ENCODE measurements at places on chromosomes 2 and 18.
A peak's percentile ranks its signal among the peaks of the same experiment; 100 is the strongest.

DNA sequence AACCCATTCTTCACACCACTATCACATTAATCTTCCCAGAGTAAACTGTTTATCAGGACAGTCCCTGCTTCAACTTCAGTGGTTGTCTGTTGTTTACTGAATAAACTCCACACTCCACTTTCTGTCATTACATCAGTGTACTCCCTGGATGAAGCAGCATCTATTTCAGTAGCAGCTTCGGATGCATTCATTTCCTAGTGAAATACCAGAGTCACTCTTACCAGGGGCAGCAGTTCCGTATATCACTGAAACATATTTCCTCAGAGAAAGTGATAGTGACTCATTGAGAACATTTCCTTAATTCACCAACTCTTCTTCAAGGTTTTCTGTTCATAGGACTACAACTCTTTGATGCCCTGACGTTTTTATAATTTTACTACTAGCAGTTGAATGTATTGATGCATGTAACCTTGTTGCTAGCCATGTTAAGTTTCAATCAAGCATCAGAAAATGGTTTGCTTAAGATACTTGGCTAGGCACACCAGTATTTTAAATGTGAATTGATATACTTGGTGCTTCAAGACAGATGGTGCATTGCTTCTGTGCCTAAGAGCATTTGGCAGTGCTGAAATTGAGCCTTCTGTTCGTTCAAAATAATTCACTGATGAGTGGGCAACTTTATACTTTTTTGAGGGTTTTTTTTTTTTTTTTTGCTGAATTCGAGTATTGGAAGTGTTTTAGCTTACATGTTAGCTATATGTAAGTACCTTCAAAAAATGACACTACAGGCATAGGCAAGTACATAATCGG lies 92.3 kb downstream of the UBE2E3 start:
- peak; percentile 73 for DNase-seq

DNA sequence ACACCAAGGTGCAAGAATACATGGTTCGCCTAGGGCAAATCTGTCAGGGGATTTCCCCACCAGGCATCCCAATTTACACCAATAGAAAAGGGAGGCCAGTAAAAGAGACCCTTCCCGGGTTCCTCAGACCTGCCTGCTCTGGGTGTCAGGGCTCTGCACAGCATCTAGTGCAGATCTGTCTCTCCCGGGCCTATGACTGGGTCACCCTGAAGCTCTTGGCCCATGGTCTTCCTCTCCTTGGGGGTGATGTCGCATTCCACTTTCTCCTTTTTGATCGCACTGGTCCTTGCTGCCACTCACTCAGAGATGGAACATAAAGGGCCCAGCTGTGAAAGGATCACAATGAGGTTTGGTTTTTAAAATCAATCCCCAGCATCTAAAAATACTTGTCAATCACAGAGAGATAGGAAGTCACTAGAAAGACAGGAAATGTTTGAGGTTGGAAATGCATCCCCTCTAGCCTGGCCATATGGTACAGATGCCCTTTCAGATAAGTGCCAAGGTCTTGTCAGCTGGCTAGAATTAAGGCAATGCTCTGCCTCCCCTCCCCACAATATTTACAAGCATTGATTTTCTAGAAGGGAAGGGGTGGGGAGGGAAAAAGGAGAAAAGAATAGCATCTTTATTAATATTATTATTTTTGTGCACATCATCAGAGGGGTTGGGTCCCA lies 34.9 kb upstream of the AFTPH start:
- DNase-seq: no peak

DNA sequence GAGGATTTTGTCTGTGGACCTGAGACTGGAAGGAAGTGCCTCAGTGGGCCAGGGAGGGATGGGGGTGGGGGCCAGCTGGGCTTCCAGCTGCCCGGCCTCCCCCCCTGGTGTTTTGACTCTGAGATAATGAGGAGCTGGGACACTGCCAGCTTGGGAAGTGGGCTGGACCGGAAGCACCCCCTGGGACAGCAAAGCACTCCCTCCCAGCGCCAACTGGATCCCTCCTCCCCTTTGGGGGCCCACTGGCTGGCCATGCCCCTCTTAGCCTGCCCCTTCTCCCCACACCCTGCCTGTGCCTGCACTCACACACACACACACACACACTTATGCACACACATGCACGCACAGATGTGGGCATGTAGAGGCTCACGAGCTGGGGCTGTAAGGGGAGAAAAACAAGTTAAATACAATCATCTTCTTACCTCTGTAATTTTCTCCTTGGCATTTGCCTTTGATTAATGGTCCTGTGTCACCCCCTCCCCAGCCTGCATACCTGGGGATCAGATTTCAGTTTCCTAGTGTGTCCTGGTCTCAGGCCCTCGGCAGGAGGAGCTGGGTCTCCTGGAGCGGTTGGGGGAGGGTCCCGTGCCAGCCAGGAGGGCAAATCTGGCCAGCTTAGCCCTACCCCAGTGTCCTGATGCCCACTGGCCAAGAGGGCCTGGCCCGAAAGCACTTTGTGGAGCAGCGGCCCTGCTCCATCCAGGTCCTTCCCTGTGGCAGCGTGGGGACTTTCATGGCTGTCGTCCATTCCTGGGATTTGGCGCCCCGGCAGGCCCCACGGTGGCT lies 3.6 kb downstream of the ITM2C start:
- no peak for DNase-seq

GRCh38 chr2:239727182-239727775 lies 297.9 kb downstream of the NDUFA10 start:
- no peak for DNase-seq

GRCh38 chr2:216535454-216535995 lies 36.9 kb downstream of the RPL37A start:
- DNase-seq: peak; percentile 97

DNA sequence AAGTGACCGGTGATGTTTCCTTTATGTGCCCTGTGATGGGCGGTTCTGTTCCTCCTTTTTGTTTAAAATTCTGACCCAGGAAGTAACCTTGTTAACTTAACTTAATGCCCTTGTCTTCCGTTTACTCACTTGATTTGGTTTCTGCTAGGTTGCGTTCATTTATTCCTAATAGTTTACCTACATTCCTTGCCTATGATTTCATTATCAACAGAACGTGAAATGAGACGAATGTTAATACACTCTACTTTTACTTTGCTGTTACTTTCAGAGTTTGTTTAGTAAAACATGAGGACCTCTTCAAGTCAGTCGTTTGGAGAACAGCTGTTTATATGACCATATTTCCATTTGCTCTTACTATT lies 638 bp downstream of the CEP192 start:
- peak; percentile 43 for DNase-seq

GRCh38 chr2:98761267-98761781 lies 30.4 kb upstream of the MGAT4A start:
- no peak for DNase-seq

GRCh38 chr2:207558079-207558491 lies 28.3 kb downstream of the CREB1 start:
- DNase-seq: peak; percentile 91

DNA sequence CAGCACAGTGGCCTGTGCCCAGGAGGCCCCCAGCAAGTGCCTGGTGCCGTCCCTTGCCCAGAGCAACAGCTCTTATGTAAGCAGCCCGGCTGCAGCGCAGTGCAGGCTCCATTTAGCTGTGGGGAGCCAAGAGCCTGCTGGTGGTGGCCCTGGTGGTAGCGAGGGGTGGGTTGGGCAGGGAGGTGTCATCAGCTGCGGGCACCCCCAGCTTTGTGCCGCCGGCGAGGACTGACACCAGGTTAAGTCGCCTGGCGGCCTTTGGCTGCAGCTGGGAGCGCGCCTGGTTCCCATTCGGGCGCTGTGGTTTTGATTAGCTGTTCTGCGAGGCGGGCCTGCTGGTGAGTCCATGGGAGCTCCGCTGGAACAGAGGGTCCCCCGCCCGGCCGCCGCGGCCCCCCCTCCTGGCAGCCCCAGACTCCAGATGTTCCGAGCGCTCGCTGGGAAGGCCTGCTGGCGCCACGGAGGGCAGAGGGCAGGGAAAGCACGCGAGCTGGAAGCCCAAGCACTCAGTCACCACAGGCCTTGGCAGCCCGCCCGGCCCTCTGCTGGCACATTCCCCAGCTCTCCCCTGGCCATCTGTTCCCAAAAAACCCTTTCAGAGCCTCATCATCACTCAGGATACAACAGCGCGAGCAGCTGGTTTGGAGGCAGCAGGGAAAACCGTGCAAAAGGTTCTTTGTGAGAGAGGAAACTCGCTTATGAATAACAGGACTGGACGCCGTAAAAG lies 18.4 kb downstream of the ATOH8 start:
- DNase-seq: peak; percentile 99

GRCh38 chr2:127859712-127860085 lies 1.7 kb upstream of the POLR2D start:
- no peak for DNase-seq

DNA sequence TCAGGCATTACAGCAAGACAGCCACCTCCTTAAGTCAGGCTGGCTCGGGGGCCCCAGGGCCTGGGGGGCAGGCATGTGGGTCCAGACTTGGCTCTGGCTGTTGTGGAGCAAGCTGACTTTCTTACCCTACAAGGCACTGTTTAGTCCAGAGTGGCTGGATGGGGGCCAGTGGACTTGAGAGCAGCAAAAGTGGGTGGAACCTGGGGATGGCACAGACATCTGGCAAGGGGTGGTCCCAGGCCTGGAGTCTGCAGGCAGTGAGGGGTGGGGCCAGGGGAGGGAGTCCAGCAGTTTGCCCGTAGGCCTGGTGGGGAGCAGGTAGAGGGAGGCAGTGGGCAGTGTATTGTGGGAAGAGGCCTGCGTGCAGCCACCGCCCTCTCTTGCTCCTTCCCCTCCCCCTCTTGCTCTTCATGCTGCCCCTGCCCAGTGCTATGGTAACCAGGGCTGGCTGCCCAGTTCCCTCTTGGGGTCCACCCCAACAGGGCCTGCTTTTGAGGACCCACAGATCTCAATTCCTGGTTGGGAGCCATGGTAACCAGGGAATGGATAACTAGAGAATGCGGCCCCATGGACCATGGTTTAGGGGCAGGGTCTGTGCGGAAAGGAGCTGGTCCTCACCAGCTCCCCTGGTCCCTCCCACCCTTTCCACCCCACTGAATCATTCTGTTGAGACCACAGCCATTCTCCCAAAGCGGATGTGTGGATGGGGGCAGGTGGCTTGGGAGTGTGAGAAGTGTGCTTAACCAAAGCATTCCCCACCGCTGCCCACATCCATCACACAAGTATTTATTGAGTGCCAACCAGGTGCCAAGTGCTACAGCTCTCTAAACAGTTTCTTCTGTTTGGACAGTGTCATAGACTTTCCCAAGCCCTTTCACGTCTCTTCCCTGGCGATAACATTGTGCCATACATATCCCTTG lies 19.3 kb downstream of the SPEG start:
- peak; percentile 76 for DNase-seq

DNA sequence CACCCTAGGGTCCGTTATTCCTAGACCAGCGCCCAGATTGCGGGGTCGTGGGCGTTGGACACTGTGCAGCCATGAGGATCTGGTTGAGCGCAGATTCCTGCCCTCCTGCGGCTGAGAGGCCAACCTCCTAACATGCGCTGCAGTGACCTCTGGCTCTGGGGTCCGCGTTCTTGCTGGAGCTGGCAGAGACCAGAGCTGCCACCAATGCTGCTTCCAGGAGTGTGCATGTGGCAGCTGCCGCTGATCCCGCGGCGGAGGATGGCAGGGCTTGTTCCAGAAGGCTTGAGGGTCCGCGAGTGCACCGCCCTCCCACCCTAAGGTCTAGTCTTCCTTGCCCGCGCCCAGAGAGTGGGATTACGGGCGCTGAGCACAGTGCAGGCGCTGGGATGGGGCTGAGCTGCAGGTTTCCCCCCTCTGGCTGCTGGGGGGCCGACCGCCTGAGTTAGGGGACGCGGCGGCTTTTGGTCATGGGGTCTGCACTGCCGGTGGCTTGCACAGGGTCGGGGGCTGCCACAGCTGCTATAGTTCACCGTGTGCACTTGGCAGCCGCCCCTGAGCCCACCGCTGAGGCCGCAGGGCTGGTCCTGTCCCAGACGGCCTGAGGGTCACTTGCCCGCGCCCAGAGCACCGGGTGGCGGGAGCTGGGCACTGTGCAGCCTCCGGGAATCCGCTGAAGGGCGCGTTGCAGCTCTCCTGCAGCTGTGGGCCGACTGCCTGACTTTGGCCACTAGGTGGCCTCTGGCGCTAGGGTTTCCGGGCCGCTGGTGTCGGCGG lies 145.9 kb downstream of the CCDC74A start:
- DNase-seq: peak; percentile 42

- DNase-seq: peak; percentile 15
Measured at GRCh38 chr2:233448220-233448559, 93.9 kb downstream of the DGKD start.

DNA sequence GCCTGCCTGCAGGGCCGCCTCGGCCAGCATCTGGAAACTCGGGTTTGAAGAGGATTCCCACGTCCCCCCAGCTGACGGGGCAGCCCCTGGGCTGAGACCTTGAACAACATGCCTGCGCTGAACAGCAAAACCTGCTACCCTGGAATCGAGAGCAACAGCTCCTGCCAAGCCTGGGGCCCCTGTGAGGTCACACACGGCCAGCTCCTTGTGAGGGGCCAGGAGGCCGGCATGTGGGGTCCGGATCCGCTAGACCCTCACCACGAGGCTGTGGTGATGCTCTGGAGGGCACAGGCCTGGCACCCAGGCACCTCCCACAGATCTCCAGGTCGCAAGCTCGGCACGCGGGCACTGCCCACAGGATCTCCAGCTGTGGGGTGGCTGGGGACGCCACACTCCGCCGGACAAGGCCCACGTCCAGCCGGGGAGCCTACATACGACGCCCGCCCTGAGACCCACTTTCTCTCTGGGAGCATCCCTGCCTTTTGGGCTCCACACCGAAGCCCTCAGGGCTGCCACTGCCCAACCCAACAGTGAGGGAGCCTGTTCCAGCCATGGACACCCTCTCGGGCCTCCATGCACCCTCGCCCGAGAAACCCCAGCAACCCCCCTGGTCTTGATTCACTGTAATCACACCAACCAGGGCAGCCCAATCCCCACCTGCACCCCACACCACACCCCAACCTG lies 34.1 kb downstream of the SLC66A2 start:
- DNase-seq: no peak

DNA sequence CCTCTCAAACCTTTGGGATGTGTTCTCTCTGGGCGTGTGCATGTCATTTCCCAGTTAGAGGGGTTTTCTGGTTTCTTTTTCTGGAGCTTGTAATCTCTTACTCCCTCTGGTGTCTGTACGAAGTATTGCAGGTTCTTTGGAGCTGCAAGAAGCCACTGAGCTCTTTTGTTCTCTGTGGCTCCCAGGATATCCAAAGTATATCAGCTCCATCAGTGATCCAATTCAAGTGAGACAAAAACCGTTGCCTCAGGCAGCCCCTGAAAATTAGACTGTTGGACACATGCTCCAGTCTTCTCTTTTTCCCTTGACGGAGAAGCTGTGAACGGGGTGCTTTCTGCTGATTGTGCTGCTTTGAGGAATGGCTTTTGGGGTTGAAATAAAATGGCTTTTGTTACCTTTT lies 59.0 kb upstream of the LDLRAD4 start:
- peak; percentile 69 for DNase-seq

DNA sequence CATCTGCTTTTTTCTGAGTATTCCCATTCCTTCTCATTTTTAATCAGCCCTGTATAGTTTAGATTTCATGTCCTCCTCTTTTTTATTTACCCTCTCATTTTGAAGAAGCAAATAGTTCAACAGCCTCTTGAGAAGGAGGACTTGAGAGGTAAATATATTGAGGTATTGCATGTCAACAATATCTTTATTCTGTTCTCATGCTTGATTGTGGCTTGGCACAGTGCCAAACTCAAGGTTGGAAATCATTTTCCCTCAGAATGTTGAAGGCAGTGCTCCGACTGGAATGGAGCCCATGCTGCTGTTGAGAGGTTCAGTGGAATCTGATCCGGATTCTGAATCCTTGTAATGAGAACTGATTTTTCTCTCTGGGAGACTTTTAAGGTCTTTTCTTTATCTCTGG lies 31.0 kb upstream of the GALNT3 start:
- DNase-seq: peak; percentile 70

- peak; percentile 88 for DNase-seq
Measured at GRCh38 chr2:220373878-220374277, 746.4 kb downstream of the SLC4A3 start.

Data from iris pigment epithelial cell (primary cell).